ENCODE measurements at places on chromosomes 4 and X. TPM values are rescaled to one million over a fixed set of nuclear protein-coding genes. Genes with fewer than 3 reads are reported as not detected.

DNA sequence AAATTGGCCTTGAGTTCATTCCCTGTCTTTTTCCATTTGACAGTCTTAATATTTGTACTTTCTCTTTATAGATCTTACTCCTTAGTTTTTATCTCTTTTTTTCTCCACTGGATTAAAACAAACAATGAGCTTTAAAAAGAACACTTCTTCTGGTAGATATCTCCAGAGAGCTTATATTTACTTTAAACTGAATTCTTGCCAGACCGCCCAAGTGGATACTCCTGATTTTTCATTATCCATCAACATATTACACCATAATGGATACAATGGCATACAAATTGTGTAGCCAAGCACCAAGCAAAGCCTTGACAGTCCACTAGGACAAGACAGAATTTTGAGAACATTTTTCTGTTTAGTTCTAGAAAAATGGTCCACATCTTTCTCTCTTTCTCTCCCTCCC is 18.9 kb downstream of the TMSB4X start:
- no peak for DNase-seq

DNA sequence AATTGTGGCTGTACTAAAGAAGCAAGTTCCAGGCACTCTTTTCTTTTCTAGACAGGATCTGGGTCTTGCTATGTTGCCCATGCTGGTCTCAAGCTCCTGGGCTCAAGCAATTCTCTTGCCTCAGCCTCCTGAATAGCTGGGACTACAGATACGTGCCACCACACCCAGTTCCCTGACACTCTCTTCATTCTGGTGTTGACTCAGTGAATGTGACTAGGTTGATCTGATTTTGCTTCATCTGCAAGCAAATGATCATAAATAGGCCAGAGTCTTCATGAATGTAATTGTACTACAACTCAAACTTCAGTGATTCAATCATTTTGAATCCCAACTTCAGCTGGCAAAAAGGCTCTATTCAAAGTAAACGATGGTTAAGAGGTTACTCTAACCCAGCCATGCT is 78.5 kb downstream of the APBB2 start:
- DNase-seq, result no peak

- DNase-seq, result no peak
These were observed 48.4 kb downstream of the IL15 start for GRCh38 chr4:141684785-141685184.

Gene GJB1
- not detected for total RNA-seq

DNA sequence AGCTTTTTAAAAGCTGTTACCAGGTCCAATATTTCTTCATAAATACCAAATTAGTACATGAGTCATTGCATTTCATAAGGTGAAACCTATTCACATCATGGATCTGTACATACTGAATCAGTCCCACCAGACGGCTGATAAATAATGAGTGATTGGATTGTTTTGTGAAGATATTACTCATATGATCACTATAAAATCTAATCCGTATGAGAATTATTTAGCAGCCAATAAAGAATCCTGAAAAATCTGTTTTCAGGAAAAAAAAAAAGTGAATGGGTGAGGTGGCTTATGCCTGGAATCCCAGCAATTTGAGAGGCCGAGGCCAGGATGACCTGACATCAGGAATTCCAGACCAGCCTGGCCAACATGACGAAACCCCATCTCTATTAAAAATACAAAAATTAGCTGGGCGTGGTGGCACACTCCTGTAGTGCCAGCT is 438.1 kb downstream of the INPP4B start:
- peak; percentile 45 for DNase-seq

- DNase-seq, result no peak
These were observed 12.4 kb upstream of the SETD7 start for GRCh38 chr4:139568206-139568955.

Gene RAB40A
- total RNA-seq, result not detected

DNA sequence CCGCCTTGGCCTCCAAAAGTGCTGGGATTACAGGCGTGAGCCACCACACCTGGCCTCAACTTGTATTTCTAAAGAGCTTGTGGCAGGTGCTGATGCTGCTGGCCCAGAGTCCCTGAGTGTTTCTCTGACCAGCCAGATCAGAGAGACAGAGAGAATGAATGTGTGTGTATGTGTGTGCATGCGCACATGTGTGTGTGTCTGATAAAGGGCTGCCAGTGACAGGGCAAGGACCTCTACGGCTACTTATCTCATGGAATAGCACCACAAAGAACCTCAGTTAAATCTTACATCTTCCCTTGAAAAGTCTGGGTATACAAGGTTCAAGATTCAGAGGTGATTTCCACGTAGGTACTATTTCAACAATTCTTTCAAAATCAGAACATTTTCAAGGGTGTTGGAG is 86.0 kb downstream of the SCD5 start:
- DNase-seq, result no peak
